ENCODE measurements at places on chromosomes 2 and 18. TPM values are rescaled to one million over a fixed set of nuclear protein-coding genes. Genes with fewer than 3 reads are reported as not detected.

DNA sequence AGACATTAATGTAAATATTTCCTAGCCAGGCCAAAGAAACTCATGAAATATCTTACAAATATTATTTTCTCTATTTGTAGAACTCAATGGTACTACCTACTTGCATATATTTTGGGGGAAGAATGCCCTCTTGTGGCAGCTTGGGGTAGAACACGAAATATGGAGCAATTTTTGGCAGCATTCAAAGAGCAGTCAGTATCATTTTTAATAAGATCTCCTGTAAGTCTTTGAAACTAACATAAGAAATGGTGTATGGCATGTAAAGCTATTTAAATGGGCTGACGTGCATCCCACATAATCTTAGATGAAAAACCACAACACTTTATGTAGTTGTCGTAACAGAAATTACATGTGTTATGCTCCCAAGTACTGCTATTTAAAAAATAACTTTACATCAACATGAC is 62.3 kb upstream of the CCDC195 start:
- peak; percentile 72 for ATAC-seq

MAP3K19 gene
- total RNA-seq: not detected

DNA sequence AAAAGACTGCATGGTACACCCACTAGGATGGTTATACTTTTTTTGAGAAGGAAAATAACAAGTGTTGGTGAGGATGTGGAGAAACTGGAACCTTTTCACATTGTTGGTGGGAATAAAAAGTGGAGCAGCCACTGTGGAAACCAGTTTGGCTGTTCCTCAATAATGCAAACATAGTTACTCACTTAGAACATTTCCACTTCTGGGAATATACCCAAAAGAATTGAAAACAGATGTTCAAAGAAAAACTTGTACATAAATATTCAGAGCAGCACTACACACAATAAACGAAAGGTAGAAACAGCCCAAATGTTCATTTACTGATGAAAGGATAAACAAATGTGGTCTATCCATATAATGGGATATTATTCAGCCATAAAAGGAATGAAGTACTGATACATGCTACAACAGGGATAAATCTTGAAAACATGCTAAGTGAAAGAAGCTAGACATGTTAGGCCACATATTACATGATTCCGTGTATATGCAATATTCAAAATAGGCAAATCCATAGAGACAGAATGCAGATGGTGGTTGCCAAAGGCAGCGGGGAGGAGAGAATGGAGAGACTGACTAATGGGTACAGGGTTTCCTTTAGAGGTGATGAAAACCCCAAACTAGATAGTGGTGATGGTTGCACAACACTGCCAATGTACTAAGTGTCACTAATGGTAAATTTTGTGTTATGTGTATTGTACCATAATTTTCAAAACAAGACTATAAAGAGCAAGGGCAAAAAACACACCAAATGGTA is 20.9 kb upstream of the LMAN1 start:
- ATAC-seq: no peak

GRCh38 chr2:70558195-70558808 is 4.7 kb upstream of the TGFA start:
- no peak for ATAC-seq

DNA sequence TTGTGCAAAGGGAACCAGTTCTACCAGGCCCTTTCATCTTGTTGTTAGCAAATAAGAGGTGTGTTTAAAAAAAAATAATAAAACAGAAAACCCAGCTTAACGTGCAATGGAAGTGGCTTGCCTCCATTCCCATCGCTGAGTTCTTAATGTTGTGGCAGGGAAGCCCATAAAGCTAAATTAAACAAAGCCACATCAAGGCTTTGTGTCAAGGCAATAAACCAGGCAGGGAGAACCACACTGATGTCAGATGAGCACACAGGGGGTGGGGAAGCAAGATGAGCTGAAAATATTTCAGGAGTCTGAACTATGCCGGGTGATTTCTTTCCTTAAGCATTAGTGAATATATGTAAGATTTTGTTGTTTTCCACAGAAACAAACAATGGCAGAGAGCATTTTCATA is 73.5 kb downstream of the PHLPP1 start:
- no peak for ATAC-seq

Data from esophagus mucosa (tissue), 1 donor.